ENCODE measurements at places on chromosomes 16 and 17. TPM values are rescaled to one million over a fixed set of nuclear protein-coding genes. Genes with fewer than 3 reads are reported as not detected.

Gene BRICD5
- 4.9 TPM for total RNA-seq

Gene KAT7
- 40.6 TPM for total RNA-seq

Gene CBFA2T3
- not detected for total RNA-seq

Gene OTOP3
- not detected for total RNA-seq

Gene AANAT
- not detected for total RNA-seq
